BE2C (cell line): ENCODE measurements at places on chromosomes 12 and 14.

- DNase-seq: no peak
These were observed 17.8 kb upstream of the PAPOLA start for GRCh38 chr14:96484399-96484798.

DNA sequence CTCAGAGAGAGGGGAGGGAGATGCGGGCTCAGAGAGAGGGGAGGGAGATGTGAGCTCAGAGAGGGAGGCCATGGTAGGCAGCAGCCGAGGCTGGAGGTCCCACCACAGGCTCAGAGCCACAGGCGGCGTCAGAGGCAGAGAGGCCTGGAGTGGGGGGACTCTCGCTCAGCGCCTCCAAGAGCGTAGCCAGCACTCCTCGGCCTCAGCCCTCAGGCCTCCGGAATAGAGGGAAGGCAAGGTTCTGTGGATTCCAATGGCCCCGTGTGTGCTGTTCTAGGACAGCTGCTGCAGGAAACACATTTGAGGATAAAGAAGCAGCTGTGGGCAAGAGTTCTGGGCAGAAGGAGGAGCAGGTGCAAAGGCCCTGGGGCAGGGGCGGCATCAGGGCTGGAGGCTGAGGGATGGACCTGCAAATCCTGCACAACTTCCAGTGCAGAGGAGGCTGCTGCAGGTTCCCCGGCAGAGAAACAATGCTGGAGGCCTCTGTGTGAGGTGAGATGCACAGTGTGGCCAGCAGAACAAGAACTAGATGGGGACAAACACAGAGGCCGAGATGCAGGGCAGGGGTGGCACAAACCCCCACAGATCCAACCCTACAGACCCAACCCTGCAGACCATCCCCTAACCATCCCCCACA, 59.1 kb upstream of the GALNT9 start:
- no peak for DNase-seq

DNA sequence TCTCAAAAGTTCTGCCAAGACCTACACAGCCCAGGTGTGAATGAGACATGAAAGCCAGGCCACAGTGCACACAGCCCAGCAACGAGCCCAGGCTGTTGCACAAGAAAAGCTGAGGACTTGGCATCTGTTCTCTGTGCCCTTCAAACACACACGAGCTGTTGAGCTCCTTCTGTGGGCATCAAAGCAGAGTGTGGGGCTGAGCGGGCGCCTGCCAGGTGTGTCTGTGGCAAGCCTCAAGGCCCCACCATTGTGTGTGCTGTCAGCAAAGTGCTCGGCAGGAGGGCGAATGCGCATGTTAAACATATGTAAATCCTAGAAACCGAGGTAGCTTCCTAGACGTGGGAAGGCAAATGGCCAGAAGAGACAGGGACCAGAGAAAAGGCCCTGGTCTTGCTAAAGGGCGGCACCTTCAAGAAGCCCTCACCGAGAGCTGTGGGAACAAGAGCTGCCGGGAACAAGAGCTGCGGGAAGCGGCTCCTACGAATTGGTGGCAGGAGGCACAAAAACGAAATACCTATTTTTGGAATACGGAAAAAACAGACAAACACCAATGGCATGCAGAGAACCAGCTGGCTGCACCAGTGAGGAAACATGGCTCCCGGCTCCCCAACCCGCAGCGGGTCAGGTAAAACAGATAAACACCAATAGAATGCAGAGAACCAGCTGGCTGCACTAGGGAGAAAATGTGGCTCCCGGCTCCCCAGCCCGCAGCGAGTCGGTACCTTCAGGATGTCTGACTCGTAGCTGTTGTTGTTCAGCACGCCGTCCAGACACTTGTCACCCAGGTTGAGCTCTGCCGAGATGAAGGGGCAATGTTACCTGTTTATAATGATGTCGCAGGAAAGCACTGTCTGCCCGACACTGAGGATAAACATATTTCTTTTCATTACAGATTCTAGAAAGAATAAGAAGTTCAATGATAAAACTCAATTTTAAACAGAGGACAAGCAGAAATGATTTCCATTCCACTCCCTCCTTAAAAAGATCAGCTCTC, 19.0 kb upstream of the GOLGA3 start:
- no peak for DNase-seq

DNA sequence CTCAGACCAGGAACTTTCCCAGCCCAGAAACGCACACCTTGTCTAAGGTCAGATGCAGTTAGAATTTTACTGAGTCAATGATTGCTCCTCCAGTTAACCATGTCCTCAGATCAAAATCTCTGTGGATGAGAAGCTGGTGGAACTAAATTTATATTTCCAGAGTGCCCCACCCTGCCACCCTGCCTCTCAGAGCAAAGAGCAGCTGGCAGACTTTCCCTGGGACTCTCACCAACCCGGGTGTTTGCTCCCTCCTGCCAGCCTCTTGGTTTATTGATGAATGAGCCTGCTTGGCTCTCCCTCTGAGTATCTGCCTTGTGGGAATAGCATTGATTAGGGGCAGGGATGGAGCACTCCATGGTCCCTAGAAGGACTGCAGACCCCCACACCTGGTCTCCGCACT, 5.9 kb upstream of the KRT1 start:
- DNase-seq: no peak
